ENCODE measurements at places on chromosomes 6 and 20.
A peak's percentile ranks its signal among the peaks of the same experiment; 100 is the strongest.

- DNase-seq = no peak
Observed at GRCh38 chr6:119190176-119190575, 111.7 kb upstream of the FAM184A start.

GRCh38 chr20:14332866-14333265 lies 4.5 kb downstream of the FLRT3 start:
- no peak for DNase-seq

GRCh38 chr20:45456632-45457031 lies 12.9 kb upstream of the WFDC2 start:
- DNase-seq = peak; percentile 42

DNA sequence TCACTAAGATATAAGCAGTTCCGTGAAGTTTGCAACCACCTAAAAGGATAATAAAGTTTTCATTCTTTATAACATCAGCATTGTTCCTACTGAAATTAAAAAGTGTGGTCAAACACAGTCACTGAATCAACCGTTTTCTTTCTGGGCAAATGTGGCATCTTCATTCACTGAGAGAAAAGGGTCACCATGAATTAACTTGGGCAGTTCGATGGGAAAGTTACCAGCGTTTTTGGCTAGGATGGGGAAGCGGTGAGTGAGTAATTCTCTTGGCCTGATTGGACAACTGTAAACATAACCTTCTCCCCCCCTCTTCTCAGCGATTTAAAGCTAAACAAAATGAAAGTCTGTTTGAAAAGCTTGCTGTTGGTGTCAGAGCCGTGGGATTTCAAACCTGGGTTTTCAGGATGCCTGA lies 181.8 kb downstream of the SASH1 start:
- DNase-seq = peak; percentile 52

Measured in activated CD4-positive, alpha-beta T cell treated with anti-CD3 and anti-CD28 coated beads, Interleukin-2, amount 50 U/mL, for 16 hours (primary cell).